ENCODE measurements at places on chromosomes 12 and 14.

GRCh38 chr12:126684703-126685102, 1582.3 kb upstream of the TMEM132C start:
- DNase-seq, result no peak

DNA sequence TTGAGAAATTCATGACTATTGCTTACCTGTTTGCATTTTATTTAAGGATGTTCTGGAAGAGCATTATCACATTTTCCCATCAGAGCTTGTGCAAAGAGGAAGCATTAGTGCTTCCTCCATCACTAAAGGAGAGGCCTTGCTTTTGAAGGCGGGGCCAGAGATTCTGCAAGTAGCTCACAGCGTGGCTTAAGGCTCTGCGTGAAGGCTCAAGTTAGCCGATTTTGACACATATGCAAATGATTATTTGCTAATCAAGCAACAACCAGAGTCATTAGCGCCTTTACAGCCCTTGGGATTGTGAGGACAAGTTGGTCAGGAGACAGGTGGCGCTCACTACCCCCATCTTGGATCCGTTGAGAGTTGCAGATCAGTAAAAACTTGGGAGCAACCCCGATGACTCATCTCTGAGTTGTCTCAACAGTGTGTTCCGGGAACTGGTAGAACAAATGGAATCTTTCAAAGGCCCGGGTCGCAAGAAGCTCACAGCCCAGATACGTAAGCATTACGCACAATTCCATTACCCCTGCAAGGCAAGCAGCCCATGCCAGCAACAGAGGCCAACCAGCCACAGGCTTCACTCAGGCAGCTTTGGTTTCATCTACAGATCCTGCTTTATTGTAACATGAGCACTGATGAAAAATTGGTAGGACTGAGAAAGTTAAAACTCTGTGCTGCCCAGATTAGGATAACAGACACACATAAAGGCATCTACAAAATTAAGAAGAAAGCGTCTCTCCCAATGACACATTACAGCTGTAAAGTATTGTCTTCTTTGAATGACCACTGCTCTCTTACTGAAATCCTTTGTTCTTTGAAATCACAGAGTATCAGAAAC, 34.9 kb upstream of the SPTSSA start:
- no peak for DNase-seq

GRCh38 chr12:90842477-90842876, 112.5 kb downstream of the CCER1 start:
- DNase-seq, result no peak

GRCh38 chr12:29653286-29653685, 130.5 kb downstream of the TMTC1 start:
- no peak for DNase-seq

GRCh38 chr12:103994235-103994634, 28.6 kb downstream of the TDG start:
- DNase-seq, result no peak

DNA sequence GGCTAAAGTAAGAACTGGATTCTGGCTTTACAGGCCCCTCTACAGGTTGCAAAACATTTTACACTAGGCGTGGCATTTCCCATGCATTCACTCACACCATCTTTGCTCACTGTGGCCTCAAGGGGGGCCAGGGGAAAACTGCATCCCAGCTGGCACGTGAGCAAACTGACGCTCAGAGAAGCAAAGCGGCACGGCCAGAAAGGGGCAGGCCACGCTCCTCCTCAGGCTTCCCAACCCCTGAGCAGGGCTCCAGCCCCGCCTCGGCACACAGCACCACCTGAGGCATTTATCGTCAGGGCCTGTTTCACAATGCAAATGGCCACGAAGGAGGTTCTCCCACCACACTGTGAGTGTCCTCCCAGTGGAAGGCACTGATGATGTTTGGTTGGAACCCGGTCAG, 90.8 kb downstream of the BCL11B start:
- no peak for DNase-seq

DNA sequence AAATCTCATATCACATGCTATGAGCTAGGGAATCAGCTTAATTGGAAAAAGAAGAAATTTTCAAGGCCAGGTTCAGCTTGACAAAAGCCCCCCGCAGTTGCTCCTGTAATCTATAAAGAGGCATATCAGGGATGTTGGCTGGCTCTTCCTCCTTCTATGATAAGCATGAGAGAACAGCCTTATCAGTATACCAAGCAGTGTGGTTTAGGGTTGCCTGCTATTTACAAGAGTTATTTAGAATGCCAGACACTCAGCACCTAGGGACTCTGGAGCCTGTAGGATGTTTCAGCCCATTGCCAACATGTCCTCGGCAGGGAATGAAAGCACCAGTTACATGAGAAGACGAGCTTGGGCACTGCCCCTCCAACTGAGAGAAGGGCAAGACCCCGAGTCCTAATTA, 89.5 kb upstream of the TMPO start:
- no peak for DNase-seq

DNA sequence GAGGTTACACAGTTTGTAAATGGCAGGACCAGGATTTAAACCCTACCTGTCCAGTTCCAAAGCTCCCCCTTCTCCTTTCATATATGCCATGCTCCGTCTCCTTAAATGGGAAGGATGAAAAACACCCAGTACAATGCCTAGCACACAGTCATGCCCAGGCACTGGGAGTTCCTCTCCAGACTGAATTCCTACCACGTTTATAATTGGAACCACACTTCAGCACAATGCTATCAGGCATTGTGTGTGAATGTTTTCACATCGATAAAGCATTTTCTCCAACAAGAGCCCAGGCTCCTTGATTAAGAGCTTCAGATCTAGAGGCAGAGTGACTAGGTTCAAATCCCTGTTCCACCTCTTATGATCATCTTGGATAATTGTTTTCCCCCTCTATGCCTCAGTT, 2.7 kb upstream of the NUAK1 start:
- DNase-seq, result no peak

DNA sequence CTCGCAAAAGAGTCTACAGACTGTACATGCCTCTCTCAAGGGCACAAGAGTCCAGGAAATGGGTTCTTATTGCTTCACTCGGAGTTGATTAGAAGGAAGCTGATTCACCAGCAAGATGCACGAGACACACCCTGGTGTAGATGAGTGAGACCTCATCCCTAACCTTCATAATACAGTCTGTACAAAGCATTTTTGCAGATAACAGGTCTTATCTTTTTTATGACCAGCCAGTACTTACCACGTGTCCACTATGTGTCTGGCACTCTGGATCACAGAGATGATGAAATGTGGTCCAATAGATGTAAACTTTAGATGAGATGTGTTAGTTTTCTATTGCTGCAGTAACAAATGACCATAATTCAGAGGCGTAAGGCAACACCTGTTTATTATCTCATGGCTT, 53.4 kb upstream of the PWP1 start:
- no peak for DNase-seq

- DNase-seq, result no peak
Observed at GRCh38 chr12:3572560-3572959, 81.6 kb downstream of the PRMT8 start.

- DNase-seq, result no peak
Observed at GRCh38 chr12:19515179-19515578, 75.9 kb downstream of the AEBP2 start.

DNA sequence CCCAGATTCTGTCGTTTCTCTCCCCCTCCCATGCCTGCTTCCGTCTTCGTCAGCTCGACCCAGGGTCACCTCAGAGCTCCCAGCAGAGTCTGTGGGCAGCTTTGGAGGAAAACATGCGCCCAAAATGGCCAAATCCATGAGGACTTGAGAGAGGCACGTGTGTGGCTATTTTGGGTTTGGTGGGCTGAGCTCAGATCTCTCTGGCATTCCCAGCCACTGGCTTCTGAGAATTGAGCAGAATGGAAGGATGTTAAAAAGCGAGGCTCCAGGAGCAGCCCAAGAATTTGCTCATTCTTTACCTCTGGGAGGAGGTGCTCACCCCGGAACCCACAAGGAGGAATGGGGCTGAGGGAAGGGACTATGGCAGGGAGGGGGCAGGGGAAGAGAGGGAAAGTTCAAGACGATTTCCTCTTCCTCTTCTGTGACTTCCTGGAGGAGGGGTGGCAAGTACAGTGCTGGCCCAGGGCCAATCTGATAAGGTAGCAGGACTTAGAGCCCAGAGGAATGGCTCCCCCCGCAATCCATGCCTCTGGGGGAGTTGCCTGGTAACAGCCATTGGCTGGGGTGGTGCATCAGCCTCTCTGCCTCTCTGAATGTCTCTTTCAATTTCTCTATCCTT, 20.1 kb downstream of the TSPAN9 start:
- DNase-seq, result peak; percentile 41

- no peak for DNase-seq
Observed at GRCh38 chr14:85974602-85975001, 444.7 kb downstream of the FLRT2 start.

- DNase-seq, result peak; percentile 24
Observed at GRCh38 chr12:130026608-130027176, 122.9 kb upstream of the TMEM132D start.

GRCh38 chr12:13436182-13436581, 239.7 kb downstream of the EMP1 start:
- no peak for DNase-seq

GRCh38 chr12:68267892-68268396, 14.5 kb upstream of the IL22 start:
- DNase-seq, result no peak

- DNase-seq, result no peak
Observed at GRCh38 chr14:57611555-57612075, 118.0 kb upstream of the CCDC198 start.

GRCh38 chr14:83798421-83798820, 1731.5 kb upstream of the FLRT2 start:
- DNase-seq, result no peak

GRCh38 chr12:116673681-116674111, 64.2 kb downstream of the SPRING1 start:
- DNase-seq, result peak; percentile 49

- no peak for DNase-seq
Observed at GRCh38 chr14:26605602-26606001, 7.8 kb upstream of the NOVA1 start.

- no peak for DNase-seq
Observed at GRCh38 chr14:30389134-30389876, 169.7 kb upstream of the G2E3 start.

- no peak for DNase-seq
Observed at GRCh38 chr14:25485381-25485780, 435.4 kb upstream of the STXBP6 start.

Data from KBM-7 (cell line).